Activated T-cell treated with anti-CD3 and anti-CD28 coated beads for 1 hour (primary cell): ENCODE measurements at places on chromosomes 5 and 9.

GRCh38 chr5:39213447-39214207, 5.7 kb downstream of the FYB1 start:
- DNase-seq: no peak

GRCh38 chr9:18675332-18675731, 201.4 kb downstream of the ADAMTSL1 start:
- no peak for DNase-seq

DNA sequence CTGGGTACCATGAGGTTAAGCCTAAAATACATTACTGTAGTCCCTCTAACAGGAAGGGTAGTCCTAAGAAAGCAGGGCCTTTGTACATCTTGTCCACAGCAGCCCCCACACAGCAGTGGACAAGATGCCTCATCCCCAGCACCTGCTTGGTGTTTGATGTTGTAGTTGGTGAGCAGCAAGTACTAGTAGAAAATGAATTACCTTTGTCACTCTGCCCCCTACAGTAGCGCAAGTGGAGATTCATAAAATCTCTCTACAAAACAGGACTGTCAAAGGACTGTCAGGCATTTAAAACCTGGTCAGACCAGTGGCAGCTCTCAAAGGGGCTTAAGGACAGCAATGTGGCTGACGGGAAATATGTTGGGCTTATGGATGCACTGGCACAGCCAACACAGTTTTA, 122.5 kb downstream of the TMEM174 start:
- DNase-seq: no peak

GRCh38 chr9:77794985-77795384, 146.9 kb upstream of the GNA14 start:
- DNase-seq: no peak

GRCh38 chr9:114271556-114272510, 51.1 kb upstream of the ORM1 start:
- DNase-seq: no peak

DNA sequence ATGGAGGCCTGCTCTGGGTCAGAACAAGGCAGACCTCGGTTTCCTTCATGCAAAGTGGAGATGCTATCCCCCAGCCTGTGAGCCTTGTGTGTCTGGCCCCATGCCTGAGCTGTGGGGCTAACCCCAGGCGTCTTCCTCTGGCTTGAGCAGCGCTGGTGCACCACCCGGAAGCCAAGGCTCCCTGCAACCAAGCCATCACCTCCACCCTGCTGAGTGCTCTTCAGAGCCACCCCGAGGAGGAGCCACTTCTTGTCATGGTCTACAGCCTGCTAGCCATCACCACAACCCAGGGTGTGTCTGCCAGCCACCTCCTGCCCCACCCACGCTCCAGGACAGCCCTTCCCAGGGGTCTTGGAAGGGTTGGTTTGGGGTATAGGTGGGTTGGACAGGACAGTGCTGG, 16.2 kb downstream of the REXO4 start:
- no peak for DNase-seq

DNA sequence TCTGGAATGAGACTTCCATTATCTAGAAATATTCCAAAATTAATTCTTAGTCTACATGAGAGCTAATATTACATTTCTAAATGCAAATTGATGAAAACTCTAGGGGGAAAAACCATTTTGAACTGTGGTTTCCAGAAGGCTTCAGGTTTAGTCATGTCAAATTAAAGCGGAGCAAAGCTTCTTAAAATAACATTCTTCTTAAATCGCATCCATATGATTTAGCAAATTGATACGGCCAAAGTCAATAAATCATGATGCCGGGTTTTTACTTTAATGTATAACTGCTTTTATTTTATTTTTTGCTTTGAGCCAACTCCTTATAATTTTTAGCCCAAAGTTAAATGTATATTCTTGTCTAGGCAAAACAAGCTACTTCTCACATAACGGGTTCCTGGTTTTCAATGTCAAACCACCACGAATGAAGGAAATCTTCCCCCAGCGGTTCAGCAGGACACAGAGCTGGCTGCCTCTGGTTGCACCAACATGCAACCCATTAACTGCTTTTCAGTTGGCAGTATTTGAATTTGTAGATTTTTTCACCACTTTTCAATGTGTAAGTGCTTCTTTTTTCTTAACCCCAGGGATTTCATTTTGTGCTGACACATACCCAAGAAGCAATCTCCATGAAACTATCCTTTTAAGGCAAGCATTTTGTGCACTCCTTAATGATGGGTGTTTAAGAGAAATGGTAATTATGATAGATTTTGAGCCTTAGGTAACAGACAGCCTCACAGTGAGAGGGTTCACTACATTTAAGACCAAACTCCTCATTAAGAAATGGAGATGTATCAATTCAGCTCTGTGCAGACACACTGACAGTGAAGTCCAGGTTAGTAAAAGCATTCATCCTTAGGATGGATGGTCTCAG, 35.5 kb downstream of the EFNA5 start:
- DNase-seq: no peak

DNA sequence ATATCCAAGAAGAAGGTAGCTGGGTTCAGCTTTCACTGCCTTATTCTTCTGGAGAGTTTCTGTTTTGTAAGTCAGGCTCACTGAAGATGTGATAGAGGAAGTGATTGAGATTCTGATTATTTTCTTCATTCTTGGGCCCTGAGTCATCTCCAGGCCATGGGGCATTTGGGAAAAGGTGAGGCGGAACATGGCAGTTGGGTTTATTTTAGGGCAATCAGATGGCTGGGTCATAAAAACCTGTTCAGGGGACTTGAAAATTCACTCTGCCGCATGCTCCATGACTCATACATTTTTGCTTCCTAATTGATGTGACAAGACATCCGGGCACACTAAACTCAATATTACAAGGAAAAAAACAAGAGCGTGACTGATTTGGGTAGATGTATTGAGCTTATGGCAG, 265.7 kb upstream of the KLF4 start:
- no peak for DNase-seq

DNA sequence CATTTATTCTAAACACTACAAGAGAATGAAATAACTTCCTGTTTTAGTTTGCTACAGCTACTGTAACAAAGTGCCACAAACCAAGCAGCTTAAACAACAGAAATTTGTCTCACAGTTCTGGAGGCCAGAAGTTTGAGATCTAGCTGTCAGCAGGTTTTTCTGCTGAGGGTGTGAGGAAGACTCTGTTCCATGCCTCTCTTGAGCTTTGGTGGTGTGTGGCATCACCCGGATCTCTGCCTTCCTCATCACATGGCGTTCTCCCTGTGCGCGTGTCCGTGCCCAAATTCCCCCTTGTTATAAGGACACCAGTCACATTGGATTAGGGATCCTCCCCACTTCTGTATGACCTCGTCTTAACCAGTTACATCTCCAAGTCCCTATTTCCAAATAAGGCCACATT, 97.7 kb downstream of the CFAP95 start:
- no peak for DNase-seq

- peak; percentile 14 for DNase-seq
Measured at GRCh38 chr5:129664336-129664937, 83.5 kb upstream of the MINAR2 start.

DNA sequence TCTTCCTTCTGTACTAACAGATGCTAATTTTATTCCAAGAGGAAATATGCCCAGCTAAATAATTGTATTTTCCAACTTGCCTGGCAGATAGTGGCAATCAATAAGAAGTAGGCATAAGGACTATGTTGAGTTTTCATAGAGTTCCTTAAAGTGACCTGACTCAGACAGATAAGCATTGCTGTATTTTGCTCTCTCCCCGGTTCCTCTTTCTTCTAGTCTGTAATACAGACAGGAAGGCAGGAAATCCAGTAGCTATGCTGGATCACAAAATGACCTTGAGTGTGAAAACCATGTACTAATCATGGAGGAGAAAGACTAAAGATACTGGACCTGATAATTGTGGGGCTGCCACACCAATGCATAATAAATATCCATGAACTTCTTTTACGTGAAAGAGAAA, 701.7 kb downstream of the CETN3 start:
- DNase-seq: no peak

GRCh38 chr9:126517833-126518356, 95.8 kb upstream of the LMX1B start:
- DNase-seq: no peak
